SK-N-SH (cell line): ENCODE measurements at places on chromosomes 1 and 21. TPM values are rescaled to one million over a fixed set of nuclear protein-coding genes. Genes with fewer than 3 reads are reported as not detected.
A peak's percentile ranks its signal among the peaks of the same experiment; 100 is the strongest.

GRCh38 chr1:160206036-160206389, 829 bp downstream of the PEA15 start:
- peak overlapping the region; percentile 87 for H3K27ac ChIP-seq
- peaks cover 40% of the 10 kb centered on the region for H3K4me1 ChIP-seq
- DNase-seq, result peak; percentile 61
- no peaks in the 10 kb centered on the region for H3K27me3 ChIP-seq
- H3K4me3 ChIP-seq, result peak overlapping the region; percentile 94

DNA sequence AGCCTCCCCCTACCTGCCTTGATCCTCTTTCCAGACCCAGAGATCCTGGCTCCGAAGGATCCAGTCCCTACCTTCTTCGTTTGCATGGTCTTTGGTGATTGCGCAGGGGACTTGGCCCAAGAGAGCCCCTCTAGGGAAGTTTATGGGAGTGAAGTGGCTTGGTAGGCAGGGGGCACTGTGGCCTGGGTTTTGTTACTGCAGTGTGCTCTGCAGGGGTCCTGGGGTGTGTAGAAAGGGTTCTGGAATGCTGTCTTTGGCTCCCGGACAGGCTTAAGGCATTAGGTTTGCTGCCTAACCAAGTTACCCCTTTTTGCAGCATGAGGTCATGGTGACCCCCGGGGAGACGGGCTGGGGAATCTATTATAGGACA, 3.8 kb downstream of the ATP8B2 start:
- H3K4me3 ChIP-seq, result peak overlapping the region; percentile 49
- no peaks in the 10 kb centered on the region for H3K27me3 ChIP-seq
- no peak overlapping the region for H3K27ac ChIP-seq
- peak; percentile 44 for DNase-seq

- DNase-seq, result no peak
- no peaks in the 10 kb centered on the region for H3K27me3 ChIP-seq
- H3K4me3 ChIP-seq, result peak overlapping the region; percentile 85
- H3K4me1 ChIP-seq, result no peaks in the 10 kb centered on the region
- no peak overlapping the region for H3K27ac ChIP-seq
- H3K36me3 ChIP-seq, result peaks cover 18% of the 10 kb centered on the region
These were observed 1.6 kb downstream of the TTC13 start for GRCh38 chr1:230976825-230977747.

- H3K4me1 ChIP-seq, result peaks cover 7% of the 10 kb centered on the region; the same call in 1 of the 2 replicates
- no peak for DNase-seq
- no peak overlapping the region for H3K4me3 ChIP-seq
- peaks cover 36% of the 10 kb centered on the region for H3K36me3 ChIP-seq
- H3K27me3 ChIP-seq, result no peaks in the 10 kb centered on the region
- H3K27ac ChIP-seq, result no peak overlapping the region
These were observed 3.8 kb downstream of the DDX59 start for GRCh38 chr1:200665861-200666260.

DNA sequence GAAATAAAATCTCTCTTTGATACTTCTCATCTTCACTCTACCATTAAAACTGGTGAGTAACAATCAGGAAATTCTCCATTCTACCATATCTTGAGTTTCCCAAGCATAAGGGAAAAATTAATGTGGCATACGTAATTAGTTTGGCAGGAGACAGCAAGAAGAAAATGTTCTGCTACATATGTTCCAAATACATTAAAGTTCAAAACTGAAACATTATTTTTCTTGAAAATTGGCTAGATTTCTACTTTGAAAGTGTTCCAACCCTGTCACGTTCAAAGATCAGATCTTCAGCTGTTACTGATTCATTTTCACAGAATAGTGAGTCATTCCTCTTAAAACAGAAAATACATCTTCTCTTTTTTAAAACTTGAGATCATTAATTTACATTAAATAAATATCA, 48.5 kb downstream of the PIGK start:
- no peaks in the 10 kb centered on the region for H3K27me3 ChIP-seq
- H3K4me1 ChIP-seq, result no peaks in the 10 kb centered on the region
- DNase-seq, result no peak
- H3K36me3 ChIP-seq, result no peaks in the 10 kb centered on the region
- no peak overlapping the region for H3K27ac ChIP-seq

GRCh38 chr1:174174461-174175329, 15.4 kb downstream of the RABGAP1L start:
- H3K4me3 ChIP-seq, result no peak overlapping the region
- H3K27ac ChIP-seq, result no peak overlapping the region
- H3K27me3 ChIP-seq, result no peaks in the 10 kb centered on the region
- no peaks in the 10 kb centered on the region for H3K36me3 ChIP-seq
- no peaks in the 10 kb centered on the region for H3K4me1 ChIP-seq
- DNase-seq, result no peak

Gene LRRN2
- not detected in 2 replicates for polyA plus RNA-seq

Gene BRDT
- not detected in 2 replicates for polyA plus RNA-seq

Gene TMPRSS2
- not detected in 2 replicates for polyA plus RNA-seq
